ENCODE measurements at places on chromosomes 12 and 14.

GRCh38 chr12:26286186-26286585, 90.8 kb downstream of the SSPN start:
- no peak for DNase-seq

DNA sequence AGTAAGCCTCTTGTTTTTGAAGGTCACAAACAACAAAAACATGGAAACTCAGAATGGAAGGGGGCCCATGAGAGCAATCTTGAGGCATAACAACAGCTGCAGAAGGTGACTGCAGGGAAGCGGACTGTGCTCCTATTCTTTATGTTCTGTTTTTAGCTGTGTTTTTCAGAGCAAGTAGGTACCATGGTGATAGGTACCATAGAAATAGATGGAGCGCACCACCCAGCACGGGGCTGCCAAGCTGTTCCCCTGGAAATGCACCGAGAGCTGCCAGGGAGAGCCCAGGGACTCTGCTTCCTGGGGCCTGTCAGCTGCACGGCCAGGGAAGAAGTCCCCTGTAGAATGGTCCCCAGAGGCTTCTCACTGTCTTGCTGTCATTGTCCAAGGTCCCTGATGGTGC, 32.8 kb downstream of the DGLUCY start:
- no peak for DNase-seq

GRCh38 chr14:104372390-104373054, 207.0 kb upstream of the C14orf180 start:
- no peak for DNase-seq

- no peak for DNase-seq
Measured at GRCh38 chr14:88823968-88824313, 510 bp upstream of the TTC8 start.

DNA sequence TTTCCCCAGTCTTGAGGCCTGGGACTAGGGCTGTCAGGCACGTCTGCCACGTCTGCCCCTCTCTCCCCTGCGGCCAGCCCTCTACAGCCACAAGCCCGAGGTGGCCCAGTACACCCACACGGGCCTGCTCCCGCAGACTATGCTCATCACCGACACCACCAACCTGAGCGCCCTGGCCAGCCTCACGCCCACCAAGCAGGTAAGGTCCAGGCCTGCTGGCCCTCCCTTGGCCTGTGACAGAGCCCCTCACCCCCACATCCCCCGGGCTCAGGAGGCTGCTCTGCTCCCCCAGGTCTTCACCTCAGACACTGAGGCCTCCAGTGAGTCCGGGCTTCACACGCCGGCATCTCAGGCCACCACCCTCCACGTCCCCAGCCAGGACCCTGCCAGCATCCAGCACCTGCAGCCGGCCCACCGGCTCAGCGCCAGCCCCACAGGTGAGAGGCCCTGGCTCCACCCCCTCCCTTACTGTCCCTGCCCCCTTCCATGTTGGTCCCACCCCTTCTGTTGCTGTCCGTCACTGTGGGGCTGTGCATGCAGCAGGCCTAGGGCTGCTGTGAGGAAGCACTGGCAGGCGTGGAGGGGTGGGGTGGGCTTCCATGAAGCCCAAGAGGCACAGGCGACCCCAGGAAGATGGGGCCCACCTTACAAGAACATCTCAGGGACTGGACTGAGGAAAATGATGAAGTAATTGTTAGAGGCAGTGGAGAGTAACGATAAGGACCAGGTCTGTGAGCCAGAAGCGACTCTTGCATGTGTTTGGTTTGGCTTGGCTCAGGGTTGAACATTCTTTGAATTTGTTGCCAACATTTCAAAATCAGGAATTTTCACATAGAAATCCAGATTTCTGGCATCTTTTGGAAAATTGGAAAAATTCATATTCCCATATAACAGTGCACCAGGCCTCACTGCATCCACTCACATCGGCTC, 16.8 kb downstream of the C12orf43 start:
- no peak for DNase-seq

- DNase-seq, result no peak
Measured at GRCh38 chr14:86462193-86462753, 932.3 kb downstream of the FLRT2 start.

- DNase-seq, result no peak
Measured at GRCh38 chr14:103204852-103205540, 81.7 kb downstream of the TNFAIP2 start.

DNA sequence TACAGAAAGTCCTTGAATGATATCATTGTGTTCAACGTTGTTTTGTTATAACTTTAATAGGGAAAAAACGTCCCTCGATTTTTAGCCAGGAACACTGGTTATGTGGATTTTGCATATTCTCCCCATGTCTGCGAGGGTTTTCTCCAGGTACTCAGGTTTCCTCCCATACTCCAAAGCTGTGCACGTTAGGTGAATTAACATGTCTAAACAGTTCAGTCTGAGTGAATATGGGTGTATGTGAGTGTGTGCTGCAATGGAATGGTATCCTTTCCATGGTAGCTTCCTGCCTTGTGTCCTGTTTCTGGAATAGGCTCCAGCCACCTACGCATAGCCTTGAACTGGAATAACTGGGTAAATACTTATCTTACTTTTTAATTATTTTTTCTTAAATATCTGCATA, 810.8 kb upstream of the ATXN7L3B start:
- no peak for DNase-seq

DNA sequence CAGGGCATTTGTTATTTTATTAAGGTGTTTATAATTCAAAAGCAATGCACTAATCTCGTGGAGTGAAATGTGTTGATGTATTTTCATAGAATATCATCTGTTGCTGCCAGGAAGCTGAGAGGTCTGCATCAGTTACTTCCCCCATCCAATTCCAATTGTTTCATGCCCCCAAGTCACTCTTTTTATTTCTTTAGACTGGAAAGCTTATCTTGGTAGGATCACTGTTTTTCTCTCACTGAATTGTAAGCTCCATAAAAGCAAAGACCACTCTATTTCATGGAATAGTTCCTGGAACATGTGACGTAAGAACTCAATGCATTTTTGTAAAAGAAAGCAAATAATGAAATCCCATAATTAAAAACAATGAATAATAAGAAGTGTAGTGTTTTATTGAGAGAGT, 420.2 kb downstream of the TRHDE start:
- no peak for DNase-seq

GRCh38 chr12:91404441-91404840, 221.8 kb upstream of the DCN start:
- DNase-seq, result no peak

GRCh38 chr12:64229796-64230195, 7.7 kb upstream of the KICS2 start:
- no peak for DNase-seq

GRCh38 chr14:95248432-95248831, 71.3 kb downstream of the CLMN start:
- DNase-seq, result no peak

All from DMS153 (cell line).